ENCODE measurements at places on chromosomes 2 and 18.

GRCh38 chr2:26654061-26654340 is 12.8 kb upstream of the CIB4 start:
- no peak for DNase-seq

DNA sequence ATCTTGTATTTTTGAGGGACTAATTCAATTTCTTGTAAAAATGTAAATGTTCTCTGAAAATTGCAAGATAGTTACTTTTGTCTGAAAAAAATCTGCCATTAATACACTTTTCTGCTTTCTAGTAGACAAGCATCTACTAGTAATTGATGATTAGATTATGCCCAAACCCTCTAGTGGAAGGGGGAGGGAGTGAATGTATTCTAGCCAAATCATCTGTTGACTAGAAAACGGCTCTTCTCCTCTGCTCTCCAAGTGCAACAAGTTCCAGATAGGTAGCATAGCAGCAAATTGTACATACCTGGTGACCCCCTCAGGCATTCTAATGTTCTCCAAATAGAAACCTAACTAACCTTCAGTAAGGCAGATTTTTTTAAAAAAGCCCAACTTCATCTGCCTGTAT is 58.6 kb downstream of the RELCH start:
- no peak for DNase-seq

DNA sequence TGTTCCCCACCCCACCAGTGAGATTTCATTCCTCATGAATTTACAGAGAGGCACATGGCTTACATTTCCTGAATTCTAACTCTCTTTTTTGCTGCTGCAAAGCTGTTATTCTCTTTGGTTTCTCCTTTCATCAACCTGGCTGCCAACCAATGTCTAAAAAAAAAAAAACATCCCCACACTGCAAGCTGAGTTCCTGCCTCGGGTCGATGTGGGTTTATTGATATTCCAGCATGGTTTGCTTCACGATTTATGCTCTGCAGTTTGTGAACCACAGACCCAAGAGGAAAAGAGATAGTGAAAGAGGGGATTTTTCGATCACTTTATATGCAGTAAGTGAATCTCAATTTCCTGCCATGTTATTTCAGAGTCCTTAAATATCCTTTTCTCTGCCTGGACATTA is 363.6 kb downstream of the LPIN1 start:
- DNase-seq, result no peak

GRCh38 chr18:2303517-2304238 is 267.6 kb downstream of the METTL4 start:
- no peak for DNase-seq

DNA sequence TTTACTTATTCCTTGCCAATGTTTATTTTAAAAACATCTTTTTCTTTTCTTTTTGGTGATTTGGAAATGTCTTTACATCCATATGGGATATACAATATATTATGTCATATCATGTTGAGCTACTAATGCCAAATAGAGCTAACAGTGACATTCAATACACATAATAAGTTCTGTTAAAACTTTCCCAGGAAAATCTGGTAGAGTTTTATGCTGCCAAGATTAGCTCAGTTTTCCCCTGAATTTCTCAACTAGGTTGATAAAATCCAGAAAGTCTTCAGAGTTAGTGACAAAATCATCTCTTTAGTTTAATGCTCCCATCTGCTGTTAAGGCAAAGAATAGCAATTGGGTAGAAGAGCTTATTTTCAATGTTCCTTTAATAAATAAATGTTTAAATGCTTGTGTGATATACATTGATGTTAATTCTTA is 9.9 kb downstream of the COL3A1 start:
- no peak for DNase-seq

GRCh38 chr2:61478086-61478485 is 7.2 kb upstream of the USP34 start:
- DNase-seq, result no peak

Data from T-helper 17 cell (primary cell).